Neuronal stem cell (in vitro differentiated cells): ENCODE measurements at places on chromosomes 2 and 18.

- H3K27me3 ChIP-seq, result peaks cover 4% of the 10 kb centered on the region
- H3K27ac ChIP-seq, result no peak overlapping the region
- H3K4me1 ChIP-seq, result no peaks in the 10 kb centered on the region
Measured at GRCh38 chr2:65630643-65631042, 198.2 kb upstream of the SPRED2 start.

- H3K27ac ChIP-seq, result no peak overlapping the region
- no peak for DNase-seq
- no peak overlapping the region for H3K4me3 ChIP-seq
Measured at GRCh38 chr2:42566025-42566424, 2.4 kb upstream of the MTA3 start.

- no peaks in the 10 kb centered on the region for H3K27me3 ChIP-seq
- DNase-seq, result no peak
- no peak overlapping the region for H3K27ac ChIP-seq
- peaks cover 66% of the 10 kb centered on the region for H3K4me1 ChIP-seq
Measured at GRCh38 chr2:207253666-207254345, 88.1 kb upstream of the KLF7 start.

DNA sequence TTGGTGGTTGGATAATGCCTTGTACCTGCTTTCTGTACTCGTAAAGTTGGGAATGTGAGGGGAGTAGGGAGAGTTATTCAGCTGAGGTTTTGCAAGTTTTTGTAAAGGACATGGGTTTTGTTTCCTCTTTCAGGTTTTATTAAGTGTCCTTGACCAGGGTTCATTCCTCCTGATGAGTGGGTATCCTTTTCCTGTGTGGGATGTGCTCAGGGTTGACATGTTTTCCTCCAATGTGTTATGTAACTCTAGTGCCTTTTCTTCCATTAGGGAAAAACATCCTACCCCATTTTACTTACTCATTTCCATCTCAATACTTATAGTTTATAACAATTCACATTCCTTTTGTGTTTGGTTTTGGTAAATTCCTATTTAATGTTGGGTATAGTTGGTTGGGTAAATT, 48.4 kb downstream of the OTX1 start:
- DNase-seq, result no peak
- H3K36me3 ChIP-seq, result no peaks in the 10 kb centered on the region
- no peak overlapping the region for H3K4me3 ChIP-seq
- no peak overlapping the region for H3K27ac ChIP-seq
- H3K4me1 ChIP-seq, result no peaks in the 10 kb centered on the region

DNA sequence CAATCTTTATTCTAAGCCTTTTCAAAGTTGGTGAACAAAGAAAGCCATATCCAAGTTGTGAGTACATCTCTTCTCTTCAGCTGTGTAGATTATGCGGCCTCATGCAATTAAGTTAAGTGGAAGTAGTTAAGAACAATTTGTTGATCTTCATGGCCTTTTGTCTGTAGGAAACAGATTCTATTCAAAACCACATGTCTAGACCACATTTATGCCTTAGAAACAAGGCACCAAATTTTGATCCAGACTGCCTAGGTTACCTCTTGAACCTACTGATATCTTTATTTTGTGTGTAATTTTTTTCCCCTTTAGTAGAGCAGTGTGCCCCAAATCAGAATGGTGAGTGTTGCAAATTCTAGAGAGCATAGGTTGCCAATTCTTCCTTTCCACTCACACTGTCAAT, 101.6 kb upstream of the CERS6 start:
- H3K27me3 ChIP-seq, result no peaks in the 10 kb centered on the region
- H3K36me3 ChIP-seq, result no peaks in the 10 kb centered on the region
- H3K4me3 ChIP-seq, result no peak overlapping the region
- H3K27ac ChIP-seq, result no peak overlapping the region

DNA sequence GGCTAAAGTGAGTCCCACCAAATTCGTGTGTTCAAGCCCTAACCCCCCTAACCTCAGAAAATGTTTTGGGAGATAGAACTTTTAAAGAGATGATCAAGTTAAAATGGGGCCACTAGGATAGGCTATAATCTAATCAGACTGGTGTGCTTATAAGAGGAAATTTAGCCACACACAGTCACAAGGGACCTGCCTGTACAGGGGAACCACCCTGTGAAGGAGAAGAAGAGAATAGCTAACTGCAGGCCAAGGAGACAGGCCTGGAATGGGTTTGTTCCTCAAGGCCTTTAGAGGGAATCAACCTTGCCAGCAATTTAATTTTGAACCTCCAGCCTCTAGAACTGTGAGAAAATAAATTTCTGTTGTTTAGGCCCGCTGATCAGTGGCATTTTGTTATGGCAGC, 36.0 kb upstream of the TANK start:
- H3K4me3 ChIP-seq, result no peak overlapping the region
- no peak overlapping the region for H3K27ac ChIP-seq
- H3K36me3 ChIP-seq, result no peaks in the 10 kb centered on the region
- peaks cover 2% of the 10 kb centered on the region for H3K4me1 ChIP-seq
- H3K27me3 ChIP-seq, result no peaks in the 10 kb centered on the region

GRCh38 chr2:216996279-216996845, 136.5 kb upstream of the TNP1 start:
- no peak overlapping the region for H3K27ac ChIP-seq
- DNase-seq, result no peak
- no peak overlapping the region for H3K4me3 ChIP-seq
- H3K36me3 ChIP-seq, result no peaks in the 10 kb centered on the region
- no peaks in the 10 kb centered on the region for H3K27me3 ChIP-seq

- H3K27ac ChIP-seq, result no peak overlapping the region
- H3K36me3 ChIP-seq, result no peaks in the 10 kb centered on the region
- H3K27me3 ChIP-seq, result no peaks in the 10 kb centered on the region
- no peaks in the 10 kb centered on the region for H3K4me1 ChIP-seq
Measured at GRCh38 chr2:155913356-155913755, 419.2 kb downstream of the NR4A2 start.

DNA sequence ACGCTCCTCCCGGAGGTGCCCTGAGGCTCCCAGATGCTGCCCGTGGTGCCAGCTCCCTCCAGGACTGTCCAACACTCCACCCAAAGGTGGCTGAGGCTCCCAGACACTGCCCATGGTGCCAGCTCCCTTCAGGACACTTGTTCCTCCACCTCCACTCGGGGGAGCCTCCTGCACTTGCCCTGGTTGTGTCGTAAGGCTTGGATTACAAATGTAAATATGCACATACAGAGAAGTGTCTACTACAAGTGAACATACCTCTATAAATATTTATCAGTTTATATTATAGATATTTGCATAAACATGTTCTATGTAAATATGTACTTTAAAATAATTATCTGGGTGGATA, 143.3 kb downstream of the PXDN start:
- no peak for DNase-seq
- no peaks in the 10 kb centered on the region for H3K27me3 ChIP-seq
- H3K4me3 ChIP-seq, result no peak overlapping the region
- no peaks in the 10 kb centered on the region for H3K36me3 ChIP-seq
- no peak overlapping the region for H3K27ac ChIP-seq

GRCh38 chr2:11820650-11821049, 74.2 kb downstream of the LPIN1 start:
- no peak overlapping the region for H3K27ac ChIP-seq
- H3K4me3 ChIP-seq, result no peak overlapping the region
- no peak for DNase-seq
- H3K36me3 ChIP-seq, result peaks cover 32% of the 10 kb centered on the region

DNA sequence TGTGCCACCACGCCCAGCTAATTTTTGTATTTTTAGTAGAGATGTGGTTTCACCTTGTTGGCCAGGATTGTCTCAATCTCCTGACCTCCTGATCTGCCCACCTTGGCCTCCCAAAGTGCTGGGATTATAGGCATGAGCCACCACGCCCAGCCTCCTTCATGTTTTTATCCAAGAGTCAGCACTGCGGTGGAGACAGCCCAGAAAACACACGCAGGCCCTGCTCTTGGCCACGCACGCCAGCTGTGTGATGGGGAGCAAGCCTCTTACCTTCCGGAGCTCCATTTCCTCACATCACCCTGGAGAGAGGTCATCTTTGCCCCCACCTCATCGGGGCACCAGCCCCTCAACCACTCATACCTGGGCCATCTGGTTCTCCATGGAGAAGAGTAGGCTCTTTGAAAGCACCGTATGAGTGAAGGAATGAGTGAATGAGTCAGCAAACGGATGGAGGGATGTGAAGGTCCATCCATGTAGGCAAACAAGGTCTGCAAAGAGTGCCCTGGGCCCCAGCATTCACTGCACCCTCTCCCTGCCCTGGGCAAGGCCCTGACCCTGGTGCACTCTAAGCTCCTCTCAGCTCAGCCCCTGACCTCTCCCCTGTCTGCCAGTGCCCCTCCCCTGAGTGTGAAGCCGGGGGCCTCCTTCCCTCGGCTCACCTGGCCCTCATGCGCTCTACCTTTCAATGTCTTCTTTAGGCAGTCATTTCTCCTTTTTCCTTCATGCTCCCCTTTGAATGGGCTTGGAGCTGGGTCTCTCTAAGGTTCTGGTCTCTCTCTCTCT, 7.4 kb downstream of the GYPC start:
- H3K4me1 ChIP-seq, result peaks cover 11% of the 10 kb centered on the region
- H3K27me3 ChIP-seq, result no peaks in the 10 kb centered on the region
- H3K36me3 ChIP-seq, result no peaks in the 10 kb centered on the region
- H3K27ac ChIP-seq, result no peak overlapping the region
- no peak for DNase-seq

GRCh38 chr2:112198780-112199179, 56.1 kb downstream of the ZC3H8 start:
- no peak overlapping the region for H3K4me3 ChIP-seq
- DNase-seq, result no peak
- H3K27me3 ChIP-seq, result no peaks in the 10 kb centered on the region

GRCh38 chr2:106745468-106745867, 140.5 kb downstream of the ST6GAL2 start:
- no peaks in the 10 kb centered on the region for H3K4me1 ChIP-seq
- DNase-seq, result no peak

GRCh38 chr2:132268977-132269523, 107.3 kb upstream of the ANKRD30BL start:
- no peak overlapping the region for H3K27ac ChIP-seq
- no peaks in the 10 kb centered on the region for H3K36me3 ChIP-seq
- peaks cover 12% of the 10 kb centered on the region for H3K4me1 ChIP-seq

DNA sequence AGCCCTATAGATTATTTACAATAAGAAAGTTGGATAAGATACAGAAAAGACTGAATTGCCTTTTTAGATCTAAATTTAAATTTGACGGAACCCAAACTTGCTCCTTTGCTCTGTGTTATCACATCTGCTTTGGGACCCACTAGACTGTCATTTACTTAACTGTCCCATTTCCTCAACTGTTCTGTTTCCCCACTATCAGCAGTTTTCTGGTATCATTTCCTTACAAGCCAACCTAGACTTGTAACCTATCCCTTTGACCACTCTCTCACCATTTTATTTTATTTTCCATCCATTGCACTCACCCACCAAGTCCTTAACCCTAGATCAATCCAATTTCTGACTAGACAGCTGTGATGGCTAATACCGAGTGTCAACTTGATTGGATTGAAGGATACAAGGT, 38.6 kb upstream of the CD28 start:
- no peak overlapping the region for H3K4me3 ChIP-seq
- no peak overlapping the region for H3K27ac ChIP-seq
- no peaks in the 10 kb centered on the region for H3K36me3 ChIP-seq
- H3K27me3 ChIP-seq, result no peaks in the 10 kb centered on the region
- H3K4me1 ChIP-seq, result no peaks in the 10 kb centered on the region
- no peak for DNase-seq

- peaks cover 6% of the 10 kb centered on the region for H3K4me1 ChIP-seq
- DNase-seq, result no peak
- H3K4me3 ChIP-seq, result no peak overlapping the region
- no peaks in the 10 kb centered on the region for H3K36me3 ChIP-seq
Measured at GRCh38 chr18:9017905-9018227, 84.6 kb upstream of the NDUFV2 start.

DNA sequence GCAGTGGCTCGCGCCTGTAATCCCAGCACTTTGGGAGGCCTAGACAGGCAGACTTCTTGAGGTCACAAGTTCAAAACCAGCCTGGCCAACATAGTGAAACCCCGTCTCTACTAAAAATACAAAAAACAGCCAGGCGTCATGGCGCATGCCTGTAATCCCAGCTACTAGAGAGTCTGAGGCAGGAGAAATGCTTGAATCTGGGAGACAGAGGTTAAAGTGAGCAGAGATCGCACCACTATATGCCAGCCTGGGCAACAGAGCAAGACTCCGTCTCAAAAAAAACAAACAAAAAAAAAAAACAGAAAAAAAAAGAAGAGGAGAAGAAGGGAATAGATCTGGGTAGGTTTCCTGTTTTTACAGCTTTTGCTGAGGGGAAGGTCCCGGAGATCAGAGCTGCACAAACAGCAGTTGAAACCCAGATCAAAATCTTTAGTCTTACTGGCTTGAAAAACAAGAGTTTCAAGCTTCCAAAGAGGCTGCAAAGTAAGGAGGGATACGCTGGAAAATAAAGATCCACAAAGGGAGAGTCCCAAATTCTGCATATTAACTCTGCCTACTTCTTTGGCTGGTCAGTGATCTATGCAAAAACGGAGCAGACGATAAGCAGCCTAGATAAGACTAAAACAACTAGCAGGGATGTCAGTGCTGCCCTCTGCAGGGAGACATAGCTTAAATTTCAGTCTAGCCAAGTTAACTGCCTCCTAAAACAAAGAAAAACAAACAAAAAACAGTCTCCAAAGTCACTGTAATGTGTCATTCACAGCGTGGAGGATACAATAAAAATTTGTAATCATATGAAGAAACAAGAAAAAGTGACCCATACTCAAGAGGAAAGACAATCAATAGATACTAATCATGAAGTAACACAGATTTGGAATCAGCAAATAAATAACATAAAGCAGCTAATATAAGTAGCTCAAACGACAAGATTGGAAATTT, 74.1 kb downstream of the TLK1 start:
- no peaks in the 10 kb centered on the region for H3K36me3 ChIP-seq
- H3K4me3 ChIP-seq, result no peak overlapping the region
- DNase-seq, result peak; percentile 33
- no peaks in the 10 kb centered on the region for H3K4me1 ChIP-seq

DNA sequence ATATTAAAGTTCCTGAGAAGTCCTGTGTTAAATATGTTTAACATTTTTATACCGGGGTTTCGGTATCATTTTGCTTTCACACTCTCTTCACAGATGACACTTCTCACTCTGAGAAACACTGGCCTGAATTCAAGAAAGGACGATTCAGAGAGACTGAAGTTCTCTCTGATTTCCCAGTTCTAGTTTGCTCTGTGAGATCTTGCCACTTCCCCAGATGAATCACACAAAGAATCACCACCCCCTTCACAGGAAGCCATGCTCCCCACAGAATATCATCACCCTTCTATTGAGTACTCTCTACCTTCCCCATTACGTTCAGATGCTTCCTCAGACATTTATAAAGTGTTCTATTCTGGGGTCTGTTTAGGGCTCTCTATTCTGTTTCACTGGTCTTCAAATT, 16.1 kb upstream of the CD207 start:
- no peaks in the 10 kb centered on the region for H3K36me3 ChIP-seq
- peaks cover 9% of the 10 kb centered on the region for H3K27me3 ChIP-seq
- no peak overlapping the region for H3K27ac ChIP-seq
- peaks cover 2% of the 10 kb centered on the region for H3K4me1 ChIP-seq
- H3K4me3 ChIP-seq, result no peak overlapping the region
- no peak for DNase-seq

DNA sequence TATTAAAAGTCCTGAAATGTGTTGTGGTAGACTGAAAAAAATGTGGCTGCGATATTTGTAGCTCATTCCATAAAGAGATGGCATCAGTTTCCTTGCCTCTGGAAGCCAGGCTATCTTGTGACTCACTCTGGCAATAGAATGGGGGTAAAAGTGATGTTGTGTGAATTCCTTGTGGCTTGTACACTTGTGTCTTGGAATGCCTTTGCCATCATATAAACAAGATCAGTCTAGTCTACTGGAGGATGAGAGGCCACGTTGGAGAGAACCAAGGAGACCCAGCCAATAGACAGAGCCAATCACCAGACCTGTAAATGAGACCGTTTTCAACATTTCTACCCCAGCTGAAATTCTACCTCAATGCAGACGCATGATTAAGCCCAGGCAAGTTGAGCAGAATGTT, 254.1 kb downstream of the TRIB2 start:
- no peak overlapping the region for H3K4me3 ChIP-seq
- no peaks in the 10 kb centered on the region for H3K36me3 ChIP-seq
- no peak for DNase-seq
- H3K27ac ChIP-seq, result no peak overlapping the region
- peaks cover under 1% of the 10 kb centered on the region for H3K4me1 ChIP-seq
